ENCODE measurements at places on chromosomes 2 and 18.
A peak's percentile ranks its signal among the peaks of the same experiment; 100 is the strongest.

DNA sequence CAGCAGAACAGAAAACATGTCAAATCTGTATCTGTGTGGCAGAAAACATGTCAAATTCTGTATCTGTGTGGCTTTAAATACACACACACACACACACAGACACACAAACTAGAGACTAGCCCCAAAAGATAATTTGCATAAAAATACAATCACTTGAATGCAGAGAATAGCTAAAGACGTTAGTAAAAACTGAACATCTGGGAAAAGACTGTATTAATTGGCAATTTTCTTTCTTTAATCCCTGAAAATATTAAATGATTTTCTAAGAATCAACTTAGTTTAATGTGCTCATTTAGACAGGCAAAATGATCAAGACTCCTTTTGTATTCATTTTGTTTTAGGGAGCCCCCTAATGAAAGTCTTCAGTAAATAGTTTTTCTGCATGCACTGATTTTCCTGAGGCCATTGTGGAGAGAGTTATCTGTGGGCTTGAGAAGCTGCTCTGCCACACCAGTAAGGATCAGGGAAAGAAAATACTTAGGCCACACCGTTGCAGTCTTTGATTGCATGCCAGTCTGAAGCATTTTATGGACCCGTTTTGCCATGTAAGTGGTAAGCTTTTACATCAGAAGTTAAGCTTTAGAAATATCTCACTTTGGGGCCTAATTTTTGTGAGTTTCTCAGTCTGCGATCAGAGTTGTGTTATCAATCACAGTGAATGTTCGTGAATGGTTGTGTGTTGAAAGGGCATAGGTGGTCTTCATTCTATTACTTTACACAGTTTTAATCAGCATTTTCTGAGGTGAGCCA lies 2.2 kb downstream of the SPATS2L start:
- DNase-seq, result peak; percentile 55

GRCh38 chr2:147100406-147101035 lies 744.3 kb upstream of the ACVR2A start:
- DNase-seq, result peak; percentile 94

DNA sequence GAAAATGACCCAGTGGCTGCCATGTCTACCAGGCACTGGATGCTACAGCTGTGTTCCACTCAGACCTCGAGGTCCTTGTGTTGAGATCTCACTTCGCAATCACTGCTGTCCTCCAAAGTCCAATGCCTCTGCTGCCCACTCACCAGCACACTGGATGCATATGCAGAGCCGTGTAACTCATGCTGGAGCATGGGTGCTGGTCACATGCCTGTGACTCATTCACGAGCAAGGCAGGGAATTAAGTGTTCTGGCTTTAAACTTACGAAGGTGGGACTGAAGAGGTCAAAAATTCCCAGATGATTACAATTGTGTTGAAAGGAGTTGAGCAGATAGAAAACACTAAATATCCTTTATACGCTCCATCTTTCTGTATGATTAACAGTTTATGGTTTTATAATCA lies 417.5 kb downstream of the NUP35 start:
- DNase-seq, result no peak

- peak; percentile 45 for DNase-seq
Measured at GRCh38 chr2:101981504-101981903, 10.3 kb upstream of the IL1R2 start.

DNA sequence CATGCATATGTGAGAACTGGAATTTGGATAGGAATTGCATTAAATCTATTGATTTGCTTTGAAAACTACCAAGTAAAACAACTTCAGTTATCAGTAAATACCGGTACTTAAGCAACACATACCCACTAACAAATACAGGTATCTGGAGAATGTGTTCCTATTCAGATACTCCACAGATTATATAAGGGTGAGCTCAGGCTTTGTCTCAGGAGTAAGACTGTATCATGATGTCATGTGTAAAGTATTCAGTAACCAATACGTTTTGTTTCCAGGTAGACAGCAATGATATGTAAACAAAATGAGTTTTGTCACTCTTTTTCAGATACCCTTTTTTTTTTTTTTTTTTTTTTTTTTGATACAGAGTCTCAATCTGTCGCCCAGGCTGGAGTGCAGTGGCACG lies 74.8 kb downstream of the DSC3 start:
- no peak for DNase-seq

- no peak for DNase-seq
Measured at GRCh38 chr2:150309311-150310080, 178.0 kb downstream of the RND3 start.

DNA sequence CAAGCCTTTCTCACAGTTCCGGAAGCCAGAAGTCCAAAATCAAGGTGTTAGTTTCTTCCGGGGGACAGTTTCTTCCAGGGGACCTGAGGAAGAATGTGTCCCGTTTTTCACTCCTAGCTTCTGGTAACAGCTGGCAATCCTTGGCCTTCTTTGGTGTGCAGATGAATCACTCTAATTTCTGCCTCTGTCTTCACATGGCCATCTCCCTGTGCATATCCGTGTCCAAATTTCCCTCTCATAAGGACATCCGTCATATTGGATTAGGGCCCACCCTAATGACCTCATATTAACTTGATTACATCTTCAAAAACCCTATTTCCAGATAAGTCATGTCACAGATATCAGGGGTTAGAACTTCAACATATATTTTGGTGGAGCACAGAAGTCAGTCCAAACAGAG lies 141.4 kb downstream of the ZEB2 start:
- DNase-seq, result peak; percentile 55

DNA sequence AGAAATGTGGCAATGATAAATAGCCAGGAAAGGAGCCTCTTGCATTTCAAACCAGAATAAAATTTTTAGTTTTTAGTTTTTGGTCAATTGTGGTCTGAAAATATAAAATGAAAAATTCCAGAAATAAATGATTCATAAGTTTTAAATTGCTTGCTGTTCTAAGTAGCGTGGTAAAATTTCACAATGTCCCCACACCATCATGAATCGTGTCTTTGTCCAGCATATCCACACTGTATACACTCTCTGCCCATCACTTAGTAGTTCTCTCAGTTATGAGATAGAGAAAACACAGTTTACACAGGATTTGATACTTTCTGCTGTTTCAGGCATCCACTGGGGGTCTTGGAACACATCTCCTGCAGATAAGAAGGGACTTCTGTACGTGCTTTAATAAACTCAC lies 783.9 kb downstream of the TSN start:
- no peak for DNase-seq

- no peak for DNase-seq
Measured at GRCh38 chr2:28400419-28400818, 7.8 kb downstream of the FOSL2 start.

DNA sequence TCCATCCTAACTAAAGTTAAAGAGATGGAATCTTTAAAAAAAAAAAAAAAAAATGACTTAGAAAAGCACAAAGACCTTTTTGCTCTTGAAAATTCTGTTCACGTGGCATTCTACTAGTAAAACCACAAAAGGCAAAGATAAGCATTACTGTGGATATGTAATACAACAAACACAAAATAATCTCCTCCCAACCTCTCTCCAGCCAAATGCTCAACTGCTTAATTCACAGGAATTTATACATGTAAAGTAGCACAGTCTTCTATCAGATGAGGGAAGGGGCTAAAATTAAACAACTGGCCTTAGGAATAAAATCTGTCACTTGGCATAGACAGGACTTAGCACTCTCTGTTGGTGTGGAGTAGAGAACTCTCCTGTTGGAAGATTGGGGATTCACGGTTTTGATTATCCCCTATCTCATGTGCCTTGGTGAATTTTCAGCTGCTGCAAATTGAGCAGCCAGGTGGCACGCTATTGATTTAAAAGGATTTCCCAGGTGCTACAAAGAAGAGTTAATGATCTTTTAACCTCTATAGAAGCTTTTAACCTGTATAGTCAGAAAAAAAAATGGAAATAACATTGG lies 57.4 kb downstream of the ATIC start:
- peak; percentile 31 for DNase-seq

- DNase-seq, result peak; percentile 85
Measured at GRCh38 chr2:70703900-70704549, 64.0 kb downstream of the ADD2 start.

- DNase-seq, result peak; percentile 1
Measured at GRCh38 chr18:69795791-69796190, 151.9 kb downstream of the CD226 start.

- DNase-seq, result no peak
Measured at GRCh38 chr2:2714408-2714807, 383.3 kb upstream of the MYT1L start.

DNA sequence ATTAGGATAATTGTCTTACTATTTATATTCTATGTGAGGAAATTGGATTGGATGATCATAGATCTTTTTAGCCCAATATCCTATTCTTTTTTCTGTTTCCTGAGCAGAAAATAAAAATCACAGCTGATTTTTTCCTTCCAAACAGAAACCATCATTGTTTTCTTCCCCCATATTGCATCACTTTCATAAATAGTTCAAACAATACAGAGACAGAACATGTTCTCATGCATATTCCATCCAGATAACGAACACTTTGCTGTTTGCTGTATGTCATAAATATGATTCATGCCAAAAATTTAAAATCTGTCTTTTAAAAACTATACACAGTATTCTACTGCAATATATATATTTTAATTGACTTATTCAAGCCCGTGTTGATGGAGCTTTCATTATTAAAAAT lies 22.0 kb upstream of the RALBP1 start:
- no peak for DNase-seq

DNA sequence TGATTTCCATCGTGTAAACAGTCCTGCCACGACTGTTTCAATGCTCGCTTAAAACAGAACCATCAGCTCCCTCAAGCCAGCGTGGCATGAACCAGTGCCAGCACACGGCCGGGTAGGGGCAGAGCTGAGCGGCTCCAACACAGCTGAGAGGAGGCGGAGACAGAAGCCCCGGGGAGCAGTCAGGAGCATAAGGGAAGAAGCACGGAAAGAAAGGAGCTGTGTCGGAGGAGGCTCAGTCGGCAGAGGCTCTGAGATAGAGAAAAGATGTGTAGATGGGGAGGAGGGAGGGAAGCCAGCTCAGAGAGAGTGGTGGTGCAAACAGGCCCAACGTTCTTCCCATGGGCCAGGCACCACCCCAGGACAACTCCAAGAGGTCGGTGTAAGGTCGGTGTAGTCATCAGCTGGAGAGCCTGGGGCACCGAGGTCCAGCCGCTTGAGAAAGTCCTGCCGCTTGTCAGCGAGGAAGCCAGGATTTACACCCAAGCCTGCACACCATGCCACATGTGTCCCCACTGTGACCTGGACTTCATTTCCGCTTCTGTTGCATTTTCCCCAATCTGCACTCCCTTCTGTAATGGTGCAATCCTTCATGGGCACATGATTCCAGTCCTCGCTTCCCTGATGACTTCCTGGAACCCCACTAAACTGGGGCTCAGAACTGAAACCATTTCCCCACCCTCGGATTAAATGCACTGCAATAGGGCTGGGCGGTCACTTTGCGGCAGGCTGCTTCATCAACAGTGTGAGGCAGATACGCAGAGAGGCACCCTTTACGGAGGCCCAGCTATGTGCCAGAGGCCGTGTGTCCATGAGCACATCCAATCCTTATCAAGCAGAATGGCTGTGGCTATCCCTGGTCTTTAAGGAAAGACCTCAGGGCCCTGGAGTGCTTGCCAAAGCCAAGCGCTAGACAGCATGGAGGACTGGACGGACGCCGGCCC lies 43.5 kb downstream of the CYP27C1 start:
- peak; percentile 86 for DNase-seq

DNA sequence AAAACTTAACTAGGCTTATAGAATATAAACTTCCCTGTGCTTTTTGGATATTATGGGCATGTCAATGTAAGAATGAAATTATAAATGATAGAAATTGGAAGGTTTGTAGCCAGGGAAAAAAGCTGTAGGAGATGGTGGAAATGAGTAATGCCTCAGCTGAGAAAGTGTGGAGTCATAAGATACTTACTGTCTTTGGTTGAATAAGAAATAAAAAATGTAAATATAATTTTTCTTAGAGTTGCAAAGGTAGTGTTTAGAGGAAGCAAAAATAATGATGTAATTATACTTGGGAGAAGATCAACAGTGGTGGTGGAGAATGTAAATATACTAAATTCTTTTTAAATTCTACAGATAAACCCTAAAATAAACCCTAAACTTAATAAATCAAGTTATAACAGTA lies 26.2 kb upstream of the RND3 start:
- peak; percentile 71 for DNase-seq

GRCh38 chr2:178512484-178512883 lies 32.2 kb downstream of the PLEKHA3 start:
- peak; percentile 32 for DNase-seq

GRCh38 chr2:114160263-114160981 lies 270.5 kb downstream of the ACTR3 start:
- no peak for DNase-seq

DNA sequence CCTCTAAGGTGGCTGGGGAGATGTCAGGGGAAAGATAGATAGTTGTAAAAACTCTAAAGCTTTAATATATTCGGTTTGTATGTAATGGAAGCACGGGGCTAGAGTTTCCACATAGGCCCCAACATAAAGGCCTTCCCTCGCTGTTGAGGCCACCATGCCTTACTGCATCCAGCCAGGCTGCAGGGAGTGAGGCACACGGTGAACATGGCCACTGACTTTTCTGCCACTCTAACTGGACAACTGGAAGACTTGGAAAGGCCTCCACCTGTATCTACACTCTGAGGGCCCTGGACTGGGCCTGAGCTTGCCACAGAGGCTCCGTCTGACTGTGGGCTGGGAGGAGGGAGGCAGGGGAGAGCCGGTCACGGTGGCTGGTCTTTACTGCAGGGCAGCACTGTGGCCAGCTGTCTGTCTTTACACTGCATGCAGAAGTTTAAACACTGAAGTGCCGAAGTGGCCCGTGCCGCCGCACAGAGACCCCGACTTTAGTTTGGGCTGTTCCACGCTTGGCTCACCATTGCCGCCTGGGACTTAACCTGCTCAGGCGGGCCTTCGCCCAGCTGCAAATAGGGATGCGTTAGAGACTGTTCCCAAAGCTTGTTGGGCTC lies 66.7 kb downstream of the EMILIN2 start:
- DNase-seq, result no peak

GRCh38 chr2:33205693-33206434 lies 259.1 kb downstream of the LTBP1 start:
- no peak for DNase-seq

GRCh38 chr2:144567745-144568144 lies 47.8 kb upstream of the ZEB2 start:
- DNase-seq, result no peak

- DNase-seq, result no peak
Measured at GRCh38 chr18:75863696-75864095, 436.2 kb upstream of the SMIM21 start.

DNA sequence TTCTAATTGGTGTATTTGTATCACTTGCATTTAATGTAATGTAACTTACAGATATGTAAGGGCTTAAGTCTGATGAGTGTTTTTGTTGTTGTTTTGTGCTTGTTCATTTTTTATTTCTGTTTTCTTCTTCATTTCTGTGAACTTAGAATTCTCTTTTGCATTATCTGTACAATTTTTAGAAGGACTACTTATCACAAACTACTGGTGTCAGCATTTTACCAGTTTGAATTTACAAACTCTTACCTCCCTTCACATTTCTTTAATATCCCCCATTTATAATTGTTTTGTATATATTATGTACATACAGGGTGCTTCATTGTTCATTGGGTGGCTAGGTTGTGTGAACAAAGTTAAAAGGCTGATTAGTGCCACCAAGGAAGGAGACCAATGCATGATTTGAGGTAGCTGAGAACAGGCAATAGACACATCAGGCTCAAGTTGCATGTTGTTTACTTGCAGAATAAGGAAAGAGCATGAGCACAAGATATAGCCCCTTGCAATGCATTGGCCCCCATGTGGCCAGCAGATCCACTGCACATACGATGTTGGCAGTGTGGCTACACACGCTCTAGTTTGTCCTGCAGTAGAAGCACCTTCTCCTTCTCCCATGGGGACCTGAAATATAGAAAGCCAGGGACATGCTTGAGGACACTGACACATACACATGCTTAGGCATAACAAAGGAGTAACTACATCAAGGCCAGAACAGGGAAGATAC lies 198.2 kb downstream of the CD8B2 start:
- DNase-seq, result no peak
